Breast epithelium (tissue), 4 donors: ENCODE measurements at places on chromosomes 7 and 10.

DNA sequence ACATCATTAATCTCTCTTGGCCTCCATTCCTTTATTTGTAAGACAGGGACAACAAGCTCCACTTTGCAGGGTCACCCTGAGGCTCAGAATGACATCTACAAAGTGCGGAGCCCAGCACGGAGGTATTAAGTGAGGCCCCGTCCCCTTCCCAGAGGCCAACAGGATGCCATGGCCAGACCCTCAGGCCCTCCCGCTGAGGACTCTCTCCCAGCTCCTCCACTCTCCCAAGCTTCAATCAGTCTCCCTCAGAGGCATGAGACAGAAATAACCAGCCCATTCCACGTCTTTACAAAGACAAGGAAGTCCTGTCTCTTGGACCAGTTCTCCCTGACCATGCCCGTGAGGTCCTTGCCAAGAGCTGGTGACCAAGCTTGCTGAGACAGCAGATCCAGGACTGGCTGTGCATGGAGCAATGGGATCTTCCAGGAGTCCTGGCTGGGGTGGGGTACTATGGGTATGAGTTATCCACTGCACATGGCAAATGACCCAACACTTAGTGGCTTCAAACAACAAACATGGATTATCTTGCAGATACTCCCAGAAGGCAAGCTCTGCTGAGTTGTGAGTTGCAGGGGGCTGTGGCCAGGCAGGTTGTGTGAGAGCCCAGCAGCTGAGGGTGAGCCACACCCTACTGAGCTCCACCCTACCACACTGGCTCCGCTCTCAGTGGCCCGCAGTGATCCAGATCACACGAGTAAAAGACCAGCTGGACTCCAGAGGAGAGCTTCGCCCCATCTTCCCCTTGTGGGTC lies 4.3 kb upstream of the PPIF start:
- H3K27me3 ChIP-seq, result no peaks in the 10 kb centered on the region
- no peaks in the 10 kb centered on the region for H3K4me1 ChIP-seq
- H3K36me3 ChIP-seq, result no peaks in the 10 kb centered on the region
- H3K4me3 ChIP-seq, result no peak overlapping the region

- DNase-seq, result no peak
- H3K36me3 ChIP-seq, result no peaks in the 10 kb centered on the region
- no peaks in the 10 kb centered on the region for H3K4me1 ChIP-seq
- no peaks in the 10 kb centered on the region for H3K27me3 ChIP-seq
- H3K4me3 ChIP-seq, result no peak overlapping the region
These were observed 133.2 kb upstream of the FAM171A1 start for GRCh38 chr10:15504101-15504840.

- peaks cover 8% of the 10 kb centered on the region for H3K4me1 ChIP-seq
- H3K27me3 ChIP-seq, result no peaks in the 10 kb centered on the region
- no peak for DNase-seq
- peak overlapping the region; percentile 73 for H3K27ac ChIP-seq
- no peaks in the 10 kb centered on the region for H3K36me3 ChIP-seq
These were observed 1.7 kb upstream of the C7orf25 start for GRCh38 chr7:42913591-42913990.

DNA sequence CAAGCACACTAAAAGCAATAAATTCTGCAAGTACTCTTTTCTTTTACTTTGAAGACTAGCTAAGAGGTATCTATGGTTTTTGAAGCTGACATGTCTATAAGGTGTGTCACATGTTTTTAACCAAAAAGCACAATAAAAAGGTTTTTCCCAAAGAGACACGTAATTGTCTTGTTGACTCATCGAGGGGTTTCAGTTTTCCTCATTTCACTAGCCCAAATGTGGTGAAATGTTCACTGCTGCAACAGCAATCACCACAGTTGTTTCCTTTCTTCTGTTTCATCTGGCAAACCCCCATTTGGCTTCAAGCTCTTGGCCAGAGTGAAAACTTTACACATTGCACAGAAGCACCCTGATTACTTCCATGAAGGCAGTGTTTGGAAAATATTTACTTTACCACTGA lies 3.8 kb upstream of the HOXA4 start:
- peak; percentile 41 for DNase-seq
- H3K4me1 ChIP-seq, result peaks cover 5% of the 10 kb centered on the region
- peak overlapping the region; percentile 22 for H3K4me3 ChIP-seq
- peak overlapping the region; percentile 82 for H3K27ac ChIP-seq

DNA sequence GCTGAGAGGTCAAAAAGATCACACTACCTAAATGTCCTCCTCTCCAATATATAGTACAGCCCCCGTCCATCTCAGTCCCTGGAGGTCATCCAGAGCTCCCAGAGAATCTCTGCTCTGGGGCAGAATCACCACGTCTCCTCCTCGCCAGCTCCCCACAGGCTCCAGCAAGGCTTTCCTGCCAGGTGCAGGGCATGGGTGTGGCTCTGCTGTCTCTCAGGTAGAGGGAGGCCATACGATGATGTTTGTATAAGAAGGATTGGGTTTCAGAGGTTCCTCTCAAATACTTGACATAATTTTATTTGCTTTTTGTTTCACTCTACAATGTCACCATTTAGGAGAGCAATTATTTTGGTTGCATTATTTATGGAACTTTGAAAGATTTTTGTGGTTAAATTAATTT lies 98.3 kb upstream of the PRSS58 start:
- H3K36me3 ChIP-seq, result no peaks in the 10 kb centered on the region
- no peaks in the 10 kb centered on the region for H3K4me1 ChIP-seq
- no peak overlapping the region for H3K4me3 ChIP-seq
- DNase-seq, result no peak

DNA sequence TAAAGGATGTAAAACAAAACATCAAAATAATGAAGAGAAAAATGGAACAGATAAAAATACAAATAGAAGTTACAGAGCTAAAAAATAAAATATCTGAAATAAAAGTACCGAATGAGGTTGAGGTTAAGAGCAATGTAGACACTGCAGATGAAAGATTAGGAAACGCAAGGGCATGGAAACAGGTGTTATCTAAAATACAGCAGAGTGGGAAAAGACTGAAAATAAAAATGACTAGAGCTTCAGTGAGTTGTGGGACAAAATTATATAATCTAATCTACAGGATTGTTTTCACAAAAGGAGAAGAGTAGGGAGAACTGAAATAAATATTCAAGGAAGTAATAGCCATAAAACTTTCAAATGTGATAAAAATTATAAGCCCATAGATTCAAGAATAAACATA lies 123.8 kb downstream of the PTEN start:
- no peak for DNase-seq
- no peak overlapping the region for H3K27ac ChIP-seq
- H3K4me3 ChIP-seq, result no peak overlapping the region
- H3K4me1 ChIP-seq, result no peaks in the 10 kb centered on the region

GRCh38 chr10:125355657-125356056 lies 195.3 kb upstream of the CTBP2 start:
- no peaks in the 10 kb centered on the region for H3K4me1 ChIP-seq
- no peak overlapping the region for H3K27ac ChIP-seq
- DNase-seq, result no peak
- no peaks in the 10 kb centered on the region for H3K36me3 ChIP-seq
- no peak overlapping the region for H3K4me3 ChIP-seq

GRCh38 chr10:30984563-30985328 lies 46.9 kb downstream of the ZNF438 start:
- DNase-seq, result no peak
- no peaks in the 10 kb centered on the region for H3K36me3 ChIP-seq
- H3K27ac ChIP-seq, result no peak overlapping the region
- H3K4me1 ChIP-seq, result no peaks in the 10 kb centered on the region
- H3K4me3 ChIP-seq, result no peak overlapping the region

GRCh38 chr7:55254242-55254595 lies 110.9 kb upstream of the LANCL2 start:
- no peaks in the 10 kb centered on the region for H3K27me3 ChIP-seq
- H3K36me3 ChIP-seq, result no peaks in the 10 kb centered on the region
- DNase-seq, result no peak
- no peak overlapping the region for H3K27ac ChIP-seq

- no peak overlapping the region for H3K4me3 ChIP-seq
- no peaks in the 10 kb centered on the region for H3K27me3 ChIP-seq
- no peak overlapping the region for H3K27ac ChIP-seq
- no peaks in the 10 kb centered on the region for H3K36me3 ChIP-seq
- H3K4me1 ChIP-seq, result no peaks in the 10 kb centered on the region
These were observed 557.1 kb downstream of the PTPRN2 start for GRCh38 chr7:158030566-158030965.
